Activated CD4-positive, alpha-beta T cell treated with anti-CD3 and anti-CD28 coated beads, Interleukin-2, amount 50 U/mL, for 1 hour (primary cell): ENCODE measurements at places on chromosomes 4 and X.

- DNase-seq: no peak
These were observed 235.2 kb upstream of the HDX start for GRCh38 chrX:84737471-84737871.

GRCh38 chr4:166121897-166122296 lies 248.9 kb downstream of the TLL1 start:
- no peak for DNase-seq

GRCh38 chr4:118918388-118918787 lies 29.7 kb downstream of the SYNPO2 start:
- DNase-seq: no peak

- no peak for DNase-seq
These were observed 5.9 kb upstream of the NR3C2 start for GRCh38 chr4:148448141-148448540.

DNA sequence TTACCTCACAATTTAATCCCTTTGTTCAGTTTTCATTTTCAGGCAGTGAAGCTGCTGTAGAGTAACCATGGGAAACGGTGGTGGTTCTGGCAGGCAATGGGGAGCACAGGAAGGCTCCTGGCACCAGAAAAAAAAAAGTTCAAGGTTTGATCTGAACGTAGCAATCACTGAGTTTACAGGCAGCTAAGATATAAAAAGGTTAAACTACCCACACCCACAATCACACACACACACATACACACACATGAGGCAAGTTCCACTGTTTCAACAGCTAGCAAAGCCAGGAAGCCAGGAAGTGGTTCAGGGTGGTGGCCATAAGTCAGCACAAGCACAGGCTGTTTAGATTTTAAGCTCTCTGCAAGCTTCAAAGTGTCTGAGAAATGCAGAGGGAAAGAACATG lies at the start of gene SULT1B1:
Gene SULT1B1 (minus strand): TSS at position 166 of the 400 bp plus-strand sequence. CDS start 5,403 bp downstream, outside the sequence.
- DNase-seq: peak; percentile 29

DNA sequence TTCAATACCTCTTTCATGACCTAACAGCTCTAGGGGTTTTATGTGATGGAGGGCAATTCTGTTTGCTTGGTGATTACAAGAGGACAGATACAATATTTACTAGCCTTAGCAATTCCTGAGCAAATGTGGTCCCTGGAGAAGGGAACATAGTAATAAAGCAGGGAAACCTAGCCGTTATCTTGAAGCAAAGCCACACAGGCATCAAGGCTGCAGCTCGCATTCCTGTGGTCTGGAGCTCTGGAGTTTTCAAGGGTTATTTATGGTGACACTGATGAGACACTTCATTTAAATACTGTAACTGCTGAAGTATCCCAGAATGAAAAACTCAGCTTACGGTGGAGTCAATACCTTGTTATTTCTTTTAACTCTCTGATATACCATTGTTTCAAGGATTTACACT lies 66.8 kb downstream of the AFF2 start:
- DNase-seq: no peak

DNA sequence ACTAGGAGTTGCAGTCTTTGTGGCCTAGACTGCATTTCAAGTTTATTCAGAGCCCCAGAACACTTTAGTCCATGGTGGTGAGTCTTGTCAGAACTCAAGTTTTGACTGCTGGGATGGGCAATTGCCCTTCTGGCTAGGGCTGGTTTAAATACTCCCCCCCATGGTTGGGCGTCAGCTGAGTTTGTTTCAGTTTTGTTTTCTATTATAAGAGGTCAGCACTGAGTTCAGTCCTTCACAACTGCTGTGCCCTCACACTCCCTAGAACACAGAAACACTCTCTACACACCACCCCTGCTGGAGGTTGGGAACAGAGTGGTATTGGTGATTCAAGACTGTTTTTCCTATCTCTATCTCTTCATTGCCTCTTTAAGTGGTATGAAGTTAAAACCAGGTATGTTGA lies 217.0 kb downstream of the GUCY2F start:
- DNase-seq: no peak

GRCh38 chrX:34578237-34578636 lies 78.8 kb downstream of the TMEM47 start:
- no peak for DNase-seq

GRCh38 chr4:157226601-157227000 lies 6.1 kb downstream of the GRIA2 start:
- DNase-seq: no peak

- DNase-seq: no peak
These were observed 18.7 kb upstream of the DDIT4L start for GRCh38 chr4:100208964-100209363.

DNA sequence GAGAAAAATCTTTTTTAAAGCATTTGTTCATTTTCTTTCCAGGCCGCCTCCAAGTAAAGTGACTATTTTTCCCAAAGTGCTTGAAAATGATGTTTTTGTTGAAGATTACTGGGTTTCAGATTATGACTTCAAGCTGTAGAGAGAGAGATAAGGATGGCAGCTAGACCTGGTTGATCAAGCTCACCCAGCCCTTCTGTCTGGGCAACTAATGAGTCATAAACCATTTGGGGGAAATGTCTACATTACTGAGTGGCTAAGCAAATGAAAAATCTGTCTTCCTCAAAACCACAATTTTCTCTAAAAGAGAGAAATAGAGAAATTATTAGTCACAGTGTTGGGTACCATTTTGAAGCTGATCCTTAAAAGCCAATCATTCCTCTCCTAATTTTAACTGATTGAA lies 355.4 kb upstream of the CPEB2 start:
- DNase-seq: no peak

GRCh38 chrX:154603438-154604430 lies 15.3 kb downstream of the CTAG1B start:
- no peak for DNase-seq

DNA sequence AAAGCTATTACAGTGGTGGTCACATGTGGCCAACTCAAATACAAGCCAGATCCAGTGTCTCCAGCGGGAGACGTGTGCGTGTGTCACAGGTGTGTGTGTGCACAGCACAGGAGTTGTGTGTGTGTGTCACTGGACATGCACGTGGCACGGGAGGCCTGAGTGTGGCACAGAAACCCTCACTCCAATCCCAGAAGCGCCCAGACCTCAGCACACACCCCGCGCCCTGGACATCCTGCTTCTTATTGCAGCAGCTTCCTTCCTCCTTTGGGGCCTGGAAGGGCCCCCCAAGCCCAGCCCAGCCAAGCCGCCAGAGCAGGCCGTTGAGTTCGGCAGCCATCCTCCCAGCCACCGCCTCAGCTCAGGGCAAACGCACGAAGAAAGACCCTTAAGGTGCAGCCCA lies 37.9 kb downstream of the ACOX3 start:
- no peak for DNase-seq

DNA sequence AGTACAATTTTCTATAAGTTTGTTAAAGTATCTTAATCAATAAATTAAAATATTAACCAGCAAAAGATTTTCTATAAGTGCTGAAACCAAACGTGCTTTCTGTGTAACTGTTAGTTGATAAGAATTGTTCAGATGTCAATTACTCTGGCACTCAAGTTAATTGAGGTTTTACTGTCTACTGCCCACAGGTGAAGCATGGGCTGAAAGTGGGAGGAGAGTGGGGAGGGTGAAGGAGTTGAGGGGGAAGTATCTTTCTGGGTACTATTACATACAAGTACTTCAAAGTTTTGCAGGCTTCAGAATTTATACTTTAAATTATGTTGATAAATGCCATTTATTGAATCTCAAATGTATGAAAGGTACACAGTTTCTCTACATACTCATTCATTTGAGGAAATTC lies 19.1 kb upstream of the CXCL3 start:
- DNase-seq: no peak

DNA sequence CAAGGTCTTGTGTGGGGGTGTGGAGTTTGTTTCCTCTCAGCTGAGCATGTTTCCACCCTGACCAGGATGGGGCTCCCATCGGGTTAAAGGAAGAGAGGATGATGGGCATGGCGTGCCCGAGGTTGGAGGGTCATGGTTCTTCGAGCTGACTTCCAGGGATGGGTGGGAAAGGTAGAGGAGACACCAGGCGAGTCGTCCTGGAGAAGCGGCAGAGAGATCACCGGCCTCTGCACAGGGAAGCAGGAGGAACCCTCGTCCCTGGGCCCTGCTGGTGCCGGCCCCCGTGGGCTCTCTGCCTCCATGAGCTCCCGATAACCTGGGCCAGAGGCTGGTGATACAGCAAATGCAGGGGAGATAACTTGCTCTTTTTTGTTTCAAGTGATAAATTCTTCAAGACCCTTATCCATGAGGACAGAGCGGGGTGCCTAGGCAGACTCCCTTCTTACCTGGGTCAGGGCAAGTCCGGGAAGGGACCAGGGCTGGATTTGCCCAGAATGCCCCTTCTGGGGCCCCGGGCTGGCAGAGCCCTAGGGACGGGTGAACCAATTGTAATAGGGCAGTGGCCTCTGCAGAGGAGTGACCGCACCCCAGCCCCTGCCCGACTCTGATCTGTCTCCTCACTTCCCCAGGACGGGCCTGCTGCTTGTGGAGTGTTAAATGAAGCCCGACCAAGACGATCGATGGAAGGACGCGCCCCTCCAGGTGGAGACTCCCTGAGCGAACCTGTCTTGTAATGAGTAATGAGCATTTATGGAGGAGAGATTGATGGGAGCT lies 63.0 kb downstream of the CPZ start:
- DNase-seq: no peak

GRCh38 chrX:153865321-153865580 lies 20.7 kb downstream of the L1CAM start:
- no peak for DNase-seq

GRCh38 chr4:150224896-150225591 lies 146.8 kb downstream of the DCLK2 start:
- DNase-seq: no peak

- no peak for DNase-seq
These were observed 232.7 kb downstream of the ARHGAP24 start for GRCh38 chr4:85707611-85708010.

DNA sequence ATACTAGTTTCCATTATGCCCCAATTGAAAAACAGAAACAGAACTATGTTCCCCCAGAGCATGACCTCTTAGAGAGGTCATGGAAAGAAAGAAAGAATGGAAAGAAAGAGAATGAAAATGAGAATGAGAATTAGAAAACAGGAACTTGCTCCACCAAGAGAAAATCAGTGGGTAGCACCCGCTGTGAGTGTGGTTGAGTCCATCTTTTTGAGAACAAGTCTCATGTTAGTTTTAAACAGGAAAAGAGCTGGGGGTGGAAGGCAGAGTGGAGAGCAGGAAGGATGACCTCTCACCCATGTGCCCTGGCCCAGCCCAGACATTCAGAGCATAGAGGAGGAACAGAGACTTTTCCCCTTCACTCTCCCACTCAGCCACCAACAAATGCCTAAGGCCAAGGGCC lies 4.9 kb downstream of the GSX2 start:
- no peak for DNase-seq

GRCh38 chr4:170234800-170235199 lies 145.0 kb upstream of the AADAT start:
- DNase-seq: no peak

DNA sequence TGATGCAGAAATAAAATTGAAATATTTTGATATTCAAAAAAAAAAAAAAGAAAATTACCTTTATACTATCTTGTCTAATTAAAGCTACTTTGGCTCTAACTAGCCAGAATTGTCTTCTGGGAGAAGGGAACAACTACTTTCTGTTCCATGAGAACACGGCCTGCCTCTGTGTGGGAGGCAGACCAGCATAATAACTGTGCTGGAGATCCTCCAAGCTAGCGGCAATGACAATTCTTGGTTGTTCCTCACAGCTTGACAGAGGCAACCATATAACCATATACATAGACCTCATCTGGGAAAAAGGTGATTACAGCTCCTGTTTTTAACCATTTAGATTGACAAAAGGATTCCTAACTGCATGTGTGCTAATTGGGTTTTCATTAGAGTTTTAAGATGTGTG lies 95.7 kb downstream of the RBMX2 start:
- no peak for DNase-seq

- no peak for DNase-seq
These were observed 348.9 kb upstream of the FTHL17 start for GRCh38 chrX:31420711-31421151.

- no peak for DNase-seq
These were observed 1329.2 kb upstream of the PCDH7 start for GRCh38 chr4:29390921-29391320.

GRCh38 chr4:170849969-170850368 lies 760.2 kb upstream of the AADAT start:
- no peak for DNase-seq

DNA sequence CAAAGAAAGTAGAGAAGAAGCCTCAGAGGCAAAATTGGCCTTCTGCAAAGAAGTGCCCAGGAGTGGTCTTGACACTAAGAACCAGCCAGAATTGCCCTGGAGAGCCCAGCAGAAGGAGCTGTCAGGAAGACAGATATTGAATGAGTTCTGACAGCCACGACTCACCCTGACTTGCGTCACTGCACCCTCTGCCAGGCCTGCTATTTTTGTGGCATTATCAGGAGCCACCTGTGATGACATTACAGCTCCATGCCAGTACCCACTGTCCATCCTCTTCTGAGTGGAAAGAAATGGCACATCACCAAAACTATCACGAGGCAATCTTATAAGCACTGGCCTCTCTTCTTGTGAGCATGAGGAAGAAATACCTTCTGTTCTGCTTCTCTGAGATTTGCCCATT lies 67.7 kb downstream of the SMIM20 start:
- DNase-seq: no peak

DNA sequence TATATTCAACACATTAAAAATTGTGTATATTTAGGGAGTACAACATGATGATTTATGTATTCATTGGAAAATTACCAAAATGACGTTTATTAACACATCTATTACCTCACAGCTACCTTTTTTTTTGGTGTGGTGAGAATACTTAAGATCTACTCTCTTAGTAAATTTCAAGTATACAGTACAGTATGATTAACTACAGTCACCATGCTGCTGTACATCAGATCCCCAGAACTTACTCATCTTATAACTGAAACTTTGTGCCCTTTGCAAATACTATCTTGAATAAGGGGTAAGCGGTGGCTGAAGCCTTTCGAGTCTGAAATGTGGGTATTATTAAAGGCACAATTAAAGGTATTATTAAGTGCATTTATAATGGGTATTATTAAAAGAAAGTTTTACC lies 976 bp downstream of the PHKA1 start:
- DNase-seq: no peak

DNA sequence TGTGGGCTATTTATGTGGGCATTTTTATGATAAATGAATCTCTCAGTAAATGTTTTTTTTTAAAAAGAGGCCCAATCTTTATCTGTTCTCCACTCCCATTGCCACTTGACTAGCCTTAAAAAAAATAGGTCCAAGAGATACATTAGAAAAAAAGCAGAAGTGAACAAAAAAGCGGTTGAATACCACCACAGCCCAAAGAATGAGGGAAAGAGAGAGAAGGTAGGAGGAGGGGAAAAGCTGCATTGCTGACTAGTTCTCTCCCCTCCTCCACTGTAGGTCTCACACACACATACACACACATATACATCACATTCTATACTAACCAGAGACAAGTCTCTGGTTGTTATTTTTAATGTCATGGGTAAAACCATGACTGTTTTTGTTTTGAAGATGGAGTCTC lies 95.8 kb upstream of the IL13RA1 start:
- no peak for DNase-seq

DNA sequence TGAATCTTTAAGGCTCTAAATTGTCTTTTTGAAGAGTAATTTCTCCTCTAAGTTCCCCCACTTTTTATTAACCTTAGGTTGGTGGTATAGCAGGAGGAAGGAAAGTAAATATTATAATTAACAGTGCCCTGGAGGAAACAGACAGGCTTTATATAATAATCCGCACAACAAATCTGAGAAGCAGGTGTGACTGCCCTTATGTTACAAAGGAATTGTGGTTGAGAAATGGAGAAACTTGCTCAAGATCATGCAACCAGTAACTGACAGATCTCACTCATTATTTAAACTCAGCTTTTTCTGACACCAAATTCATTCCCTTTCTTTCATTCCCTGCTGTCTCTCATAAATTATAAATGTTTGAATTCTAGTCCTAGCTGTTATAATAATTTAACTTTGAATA lies 282.0 kb downstream of the PPP3CA start:
- no peak for DNase-seq
